ENCODE measurements at places on chromosomes 2 and 18. TPM values are rescaled to one million over a fixed set of nuclear protein-coding genes. Genes with fewer than 3 reads are reported as not detected.
A peak's percentile ranks its signal among the peaks of the same experiment; 100 is the strongest.

Gene VWC2L
- total RNA-seq, result not detected

DNA sequence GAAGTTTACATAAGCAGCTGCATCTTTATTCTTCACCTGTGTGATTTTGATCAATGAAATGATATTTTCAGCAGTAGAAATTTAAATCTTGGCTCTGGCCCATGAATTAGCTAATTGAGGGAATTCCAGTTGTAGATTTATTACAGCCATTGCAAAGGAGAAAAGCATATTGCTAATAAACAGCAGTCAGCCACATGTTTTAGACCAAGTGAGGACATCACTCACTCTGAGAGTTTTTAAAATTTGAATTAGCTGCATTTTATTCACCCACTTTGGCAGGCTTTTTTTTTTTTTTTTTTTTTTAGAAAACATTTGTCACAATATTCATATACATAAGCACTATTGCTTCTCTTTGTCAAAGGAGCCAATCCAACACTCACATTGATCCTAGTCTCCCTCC is 479.4 kb upstream of the VRK2 start:
- no peak for DNase-seq

Gene SLC5A6
- 54.5 TPM for total RNA-seq

Gene UGT1A10
- total RNA-seq, result not detected

DNA sequence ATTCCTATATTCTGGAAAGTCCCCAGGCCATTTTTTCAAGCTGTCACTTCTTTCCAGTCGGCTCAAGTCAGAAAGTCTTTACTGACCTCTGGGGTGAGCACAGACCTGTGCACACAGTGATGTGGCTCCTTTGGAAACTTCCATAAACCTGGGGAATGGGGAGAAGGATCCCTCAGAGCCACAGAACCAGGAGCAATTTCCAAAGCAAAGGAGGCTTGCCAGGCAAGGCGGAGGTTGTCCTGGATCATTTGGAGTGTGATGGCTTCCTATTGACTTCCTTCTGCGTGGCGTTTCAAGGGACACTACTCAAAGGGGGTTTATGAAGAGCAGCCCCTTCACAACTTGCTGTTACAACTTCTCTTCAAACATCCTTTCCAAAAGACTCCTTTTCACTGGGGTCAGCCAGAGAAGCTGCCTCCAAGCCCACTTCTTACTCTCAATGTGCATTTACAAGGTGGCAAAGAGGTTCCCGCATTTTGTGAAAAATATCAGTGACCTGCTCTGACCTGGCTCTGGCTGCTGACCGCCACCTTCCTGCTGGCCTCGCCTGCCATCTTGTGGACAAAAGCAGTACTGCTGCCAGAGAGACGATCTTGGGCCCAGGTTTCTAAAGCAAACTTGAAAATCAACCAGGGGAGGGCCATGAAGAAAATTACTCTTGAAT is 18.2 kb upstream of the TMEM247 start:
- DNase-seq, result peak; percentile 40

- DNase-seq, result no peak
Observed at GRCh38 chr2:22359071-22359672, 1025.8 kb upstream of the KLHL29 start.

Gene CXCR1
- not detected for total RNA-seq

Gene MRPL33
- total RNA-seq, result 85.9 TPM

Gene RAPGEF4
- total RNA-seq, result 0.23 TPM

Gene GPR17
- total RNA-seq, result not detected

DNA sequence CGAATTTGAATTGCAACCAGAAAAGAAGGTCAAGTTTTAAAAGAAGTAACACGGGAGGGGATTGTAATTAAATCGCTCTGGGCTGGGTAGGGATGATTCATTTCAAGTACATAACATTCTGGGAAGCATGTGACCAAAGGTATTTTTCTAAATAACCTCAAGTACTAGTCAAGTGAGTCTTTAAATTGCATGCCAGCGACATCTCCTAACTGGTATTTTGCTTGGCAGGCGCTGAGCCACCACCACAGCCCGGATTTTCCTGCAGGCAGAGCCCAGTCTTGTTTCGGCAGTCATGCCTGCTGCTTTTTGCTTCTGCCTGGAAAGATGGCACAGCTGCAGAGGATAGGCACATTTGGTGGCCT is 33.7 kb upstream of the NPAS2 start:
- peak; percentile 89 for DNase-seq

Gene RBMS1
- 101 TPM for total RNA-seq

Gene IL36G
- not detected for total RNA-seq

DNA sequence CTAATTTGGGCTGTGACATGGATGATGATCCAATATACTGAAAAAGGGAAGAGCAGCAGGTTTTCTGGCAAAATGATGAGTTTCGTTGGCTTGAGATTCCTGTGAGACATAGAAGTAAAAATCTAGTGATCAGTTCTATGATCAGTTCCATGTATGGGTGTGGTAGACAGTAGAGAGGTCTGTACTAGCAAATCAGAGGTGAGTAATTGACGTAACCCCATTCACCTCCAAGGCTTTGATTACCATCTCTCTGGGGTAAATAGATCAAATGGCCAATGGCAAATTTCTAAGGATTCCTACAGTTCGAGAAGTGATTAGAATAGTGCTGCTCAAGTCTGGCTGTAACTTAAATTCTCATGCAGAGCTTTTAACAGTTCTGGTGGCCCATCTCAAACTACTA is 6.4 kb downstream of the ITGA4 start:
- no peak for DNase-seq

DNA sequence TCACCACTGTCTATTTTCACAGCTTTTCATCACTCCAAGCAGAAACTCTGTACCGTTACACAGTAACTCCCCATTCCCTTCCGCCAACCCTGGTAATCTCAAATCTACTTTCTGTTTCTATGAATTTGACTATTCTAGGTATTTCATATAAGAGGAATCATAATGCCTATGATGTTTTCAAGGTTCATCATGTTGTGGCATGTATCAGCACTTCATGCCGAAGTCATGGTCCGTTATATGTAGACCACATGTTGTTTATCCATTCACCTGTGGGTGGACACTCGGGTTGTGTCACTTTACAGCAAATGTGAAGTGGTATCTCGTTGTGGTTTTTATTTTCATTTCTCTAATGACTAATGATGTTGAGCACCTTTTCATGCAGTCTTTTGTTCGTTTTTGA is 21.6 kb downstream of the CPSF3 start:
- no peak for DNase-seq

DNA sequence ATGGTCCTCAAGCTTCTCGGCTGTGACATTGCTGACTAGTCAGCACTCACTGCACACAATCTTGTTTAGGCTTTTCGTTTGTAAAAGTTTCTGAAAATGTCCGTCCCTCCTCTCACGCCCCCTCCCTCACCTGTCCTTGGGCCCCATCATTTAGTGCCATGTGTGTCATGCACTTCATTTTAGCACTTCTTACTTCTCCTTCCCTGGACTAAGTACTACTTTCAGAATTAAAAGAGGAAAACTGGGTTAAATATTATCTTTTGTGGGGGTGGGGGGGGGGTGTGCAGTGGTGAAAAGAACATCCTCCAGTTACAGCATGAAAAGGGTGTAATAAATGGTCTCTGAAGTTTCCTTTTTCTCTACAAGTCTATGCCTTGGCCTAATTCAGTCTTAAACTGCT is 182.0 kb upstream of the SP5 start:
- DNase-seq, result no peak

Gene TEKT4
- not detected for total RNA-seq

- DNase-seq, result peak; percentile 39
Observed at GRCh38 chr2:112811841-112812306, 24.7 kb downstream of the IL1B start.

Gene FASTKD2
- 45.6 TPM for total RNA-seq

DNA sequence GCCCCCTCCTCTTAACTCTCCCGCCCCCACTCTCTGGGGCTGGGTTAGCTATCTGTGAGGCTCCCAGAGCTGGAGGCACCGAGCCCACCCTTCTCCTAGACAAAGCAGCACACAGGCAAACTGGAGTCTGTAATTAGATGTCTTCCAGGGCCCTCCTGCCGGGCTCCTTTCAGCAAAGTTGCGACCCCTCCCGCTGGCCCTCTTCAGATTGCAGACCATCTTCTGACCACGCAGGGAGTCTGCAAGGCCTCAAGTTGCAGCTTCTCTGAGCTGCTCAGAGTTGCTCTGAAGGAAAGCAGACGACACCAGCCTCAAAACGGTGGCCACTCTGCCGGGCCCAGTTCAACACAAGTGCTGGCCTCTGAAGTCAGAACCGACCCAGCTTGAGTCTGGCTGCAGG is 228.4 kb upstream of the COPS8 start:
- no peak for DNase-seq
